ENCODE measurements at places on chromosomes 5 and 9.
A peak's percentile ranks its signal among the peaks of the same experiment; 100 is the strongest.

DNA sequence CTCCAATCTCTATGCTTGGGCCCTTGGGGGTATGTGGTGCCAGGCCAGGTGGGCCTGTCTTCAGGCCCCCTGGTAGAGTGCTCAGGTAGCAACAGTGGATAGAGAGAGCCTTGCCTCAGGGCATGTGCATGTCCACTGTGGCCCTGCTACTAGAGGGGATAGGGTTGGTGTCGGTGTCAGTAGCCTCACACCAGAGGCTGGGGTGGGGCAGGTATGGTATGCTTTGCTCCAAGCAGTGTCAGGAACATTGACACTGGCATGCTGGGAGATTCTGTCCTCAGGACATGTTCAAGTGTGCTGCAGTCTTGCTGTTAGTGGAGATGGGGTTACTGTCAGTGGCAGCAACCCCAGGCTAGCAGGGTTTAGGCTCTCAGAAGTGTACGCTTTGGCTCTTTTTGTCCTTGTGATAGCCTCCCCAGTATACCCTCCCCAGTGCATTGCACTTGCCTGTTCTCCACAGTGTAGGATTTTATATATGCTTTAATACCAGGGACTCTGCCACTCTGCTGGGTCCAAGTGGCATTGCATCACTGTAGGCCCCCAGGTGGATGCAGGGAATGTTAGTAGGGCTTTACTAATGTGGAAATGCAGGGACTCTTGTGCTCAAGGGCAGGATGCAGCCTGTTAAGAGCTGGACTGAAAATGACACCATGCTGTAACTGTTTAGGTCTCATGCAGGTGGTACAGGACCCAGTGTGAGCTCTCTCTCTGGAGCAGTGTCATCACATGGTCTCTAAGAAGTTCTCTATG is 21.6 kb downstream of the RIC1 start:
- no peak for DNase-seq

DNA sequence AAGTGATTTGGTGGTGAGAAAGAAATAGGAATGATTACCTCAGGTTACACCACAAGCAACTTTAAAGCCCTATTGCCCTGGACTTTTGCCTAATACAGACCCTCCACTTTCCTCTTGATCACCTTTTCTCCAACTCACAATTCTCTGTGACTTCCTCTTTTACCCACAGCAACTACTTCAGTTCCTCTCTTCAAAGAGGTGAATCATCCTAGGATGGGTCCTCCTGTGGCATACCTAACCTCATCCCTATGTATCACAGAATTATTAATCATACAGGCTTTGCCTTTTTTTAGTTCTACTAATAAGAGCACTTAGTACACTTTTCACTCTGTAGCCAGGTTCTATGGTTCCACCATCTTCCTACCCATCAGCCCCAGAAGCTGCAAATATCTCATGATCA is 19.6 kb upstream of the INSL6 start:
- no peak for DNase-seq

- DNase-seq = no peak
Observed at GRCh38 chr5:76582230-76583162, 40.7 kb downstream of the F2RL2 start.

DNA sequence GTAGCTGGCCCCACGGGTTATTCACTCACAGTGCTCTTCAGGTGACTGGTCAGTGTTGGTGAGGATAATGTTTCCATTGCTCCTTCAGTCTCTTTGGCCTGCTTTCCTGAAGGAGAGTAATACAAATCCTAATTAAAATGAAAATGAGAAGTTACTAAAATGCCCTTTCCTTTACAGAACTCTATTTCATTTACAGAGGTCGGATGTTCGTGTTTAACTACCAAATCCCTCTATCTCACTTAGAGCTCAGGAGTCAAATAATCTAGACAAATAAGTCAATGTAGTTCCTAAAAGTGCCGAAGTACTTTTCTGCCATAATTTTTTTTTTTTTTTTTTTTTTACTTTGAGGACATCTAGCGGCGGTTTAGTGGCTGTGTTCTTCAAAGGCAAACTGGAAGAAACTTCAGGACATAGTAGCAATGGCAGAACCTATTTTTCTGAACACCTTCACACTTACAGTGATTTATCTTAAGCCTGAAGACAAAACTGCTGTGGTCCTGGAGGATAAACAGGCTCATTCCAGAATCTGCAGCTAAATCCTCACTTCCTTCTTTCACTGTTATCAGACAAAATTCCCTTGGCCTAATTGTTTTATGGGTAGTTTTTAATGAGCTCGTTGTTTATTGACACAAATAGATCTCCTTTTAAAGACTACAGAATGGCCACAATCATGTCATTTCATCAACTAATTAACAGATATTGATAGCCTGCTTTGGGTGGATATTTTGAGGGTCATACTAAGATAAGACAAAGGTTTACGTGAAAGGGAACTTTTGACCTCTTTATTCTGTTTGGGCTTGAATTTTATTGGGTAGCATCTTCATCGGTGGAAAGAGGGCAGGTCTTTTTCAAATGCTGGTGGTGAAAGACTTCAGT is 207.6 kb upstream of the DMRTA1 start:
- no peak for DNase-seq

DNA sequence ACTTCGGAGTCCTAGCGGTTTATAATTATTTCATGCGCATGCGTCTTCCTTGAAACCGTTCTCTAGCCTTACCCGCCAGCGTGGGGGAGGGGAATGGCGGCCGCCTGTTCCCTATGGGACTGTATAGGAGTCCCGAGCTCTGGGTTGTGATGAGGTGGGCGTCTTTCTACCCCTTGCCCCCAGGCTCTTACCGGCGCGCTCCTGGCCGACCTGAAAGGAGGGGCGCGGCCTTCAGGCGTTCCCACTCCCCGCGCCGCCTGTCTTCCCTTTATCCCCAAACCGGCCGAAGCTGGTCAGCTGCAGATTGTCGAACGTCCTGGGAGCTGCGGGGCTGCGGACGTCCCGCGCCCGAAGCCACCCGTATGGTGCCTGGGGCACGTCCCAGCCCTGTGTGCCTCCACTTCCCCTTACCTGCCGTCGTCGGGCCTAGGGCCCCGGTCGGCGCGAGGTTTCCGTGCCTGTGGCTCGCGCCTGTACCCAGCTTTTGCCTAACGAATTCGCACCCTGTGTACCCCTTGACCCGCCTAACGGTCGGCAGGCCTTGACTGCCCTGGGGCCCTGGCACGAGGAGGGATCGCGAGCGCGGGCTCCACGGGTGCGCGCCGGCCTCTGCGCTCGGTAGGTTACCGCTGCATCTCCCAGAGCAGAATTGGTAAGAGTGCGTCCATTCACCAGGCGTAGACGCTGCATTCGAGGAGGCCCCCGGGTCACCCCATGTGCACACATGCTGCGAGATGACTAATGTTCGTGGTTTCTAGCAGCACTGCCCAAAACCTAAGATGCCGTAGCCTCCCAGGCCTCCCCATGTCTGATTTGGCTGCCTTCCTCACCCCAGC is 653 bp upstream of the HNRNPH1 start:
- peak; percentile 58 for DNase-seq

- no peak for DNase-seq
Observed at GRCh38 chr9:73059247-73059646, 92.4 kb upstream of the ANXA1 start.

- no peak for DNase-seq
Observed at GRCh38 chr5:158152136-158152535, 293.2 kb upstream of the CLINT1 start.

GRCh38 chr5:101608322-101608721 is 687.8 kb downstream of the SLCO4C1 start:
- DNase-seq = no peak

GRCh38 chr9:75130621-75131230 is 42.4 kb downstream of the OSTF1 start:
- DNase-seq = no peak

DNA sequence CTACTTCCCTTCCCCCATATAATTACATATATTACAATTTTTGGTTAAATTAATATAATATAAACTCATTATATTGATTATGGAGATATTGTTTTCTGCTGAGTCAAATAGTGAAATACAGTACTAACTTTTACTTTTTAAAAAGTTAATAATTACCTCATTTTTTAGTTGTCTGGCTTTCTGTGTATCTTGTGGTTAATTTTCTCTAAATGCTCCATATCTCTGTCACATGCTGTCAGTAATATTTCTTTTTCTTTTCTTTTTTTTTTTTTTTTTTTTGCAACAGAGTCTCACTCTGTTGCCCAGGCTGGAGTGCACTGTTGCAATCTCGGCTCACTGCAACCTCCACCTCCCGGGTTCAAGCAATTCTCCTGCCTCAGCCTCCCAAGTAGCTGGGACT is 23.2 kb downstream of the STX17 start:
- no peak for DNase-seq

DNA sequence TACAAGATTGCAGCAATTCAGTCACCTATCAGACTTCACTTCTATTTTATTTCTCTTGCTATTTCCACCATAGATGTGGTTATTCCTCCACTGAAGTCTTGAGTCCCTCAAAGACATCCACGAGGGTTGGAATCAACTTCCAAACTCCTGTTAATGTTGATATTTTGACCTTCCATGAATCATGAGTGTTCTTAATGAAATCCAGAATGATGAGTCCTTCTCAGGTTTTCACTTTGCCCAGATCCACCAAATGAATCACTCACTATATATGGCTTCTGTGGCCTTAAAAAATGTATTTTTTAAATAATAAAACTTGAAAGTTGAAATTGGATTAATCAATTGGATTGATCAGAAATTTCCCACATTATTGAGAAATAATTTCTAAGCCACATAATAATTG is 1821.0 kb downstream of the EFNA5 start:
- no peak for DNase-seq

DNA sequence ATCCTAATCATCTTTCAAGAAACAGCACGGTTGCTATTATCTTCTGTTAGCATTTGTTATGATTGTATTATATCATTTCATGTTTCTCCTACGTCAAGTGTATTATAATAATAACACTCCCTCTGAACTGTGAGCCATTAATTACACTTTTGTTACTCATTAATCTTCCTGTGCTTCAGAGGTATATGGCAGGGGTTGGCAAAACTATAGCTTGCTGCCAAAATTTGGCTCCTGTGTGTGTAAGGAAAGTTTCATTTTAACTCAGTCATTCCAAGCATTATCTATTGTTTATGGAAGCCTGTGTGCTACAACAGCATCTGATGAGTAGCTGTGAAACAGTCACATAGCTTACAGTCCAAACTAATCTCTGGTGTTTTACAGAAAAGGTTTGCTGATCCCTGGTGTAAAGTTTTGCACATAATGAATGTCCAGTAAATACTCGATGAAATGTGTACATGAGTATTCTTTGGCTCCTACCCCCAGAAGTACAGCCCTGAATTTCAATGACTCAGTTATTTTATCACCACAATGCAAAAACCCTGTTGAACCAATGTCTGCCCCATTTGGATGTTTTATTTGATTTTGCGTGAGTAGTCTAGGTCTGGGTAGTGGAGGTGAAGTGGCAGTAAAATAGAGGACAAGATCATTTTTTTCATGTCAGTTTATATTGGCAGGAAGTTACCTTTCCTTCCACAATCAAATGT is 648.2 kb downstream of the MAT2B start:
- DNase-seq = no peak

DNA sequence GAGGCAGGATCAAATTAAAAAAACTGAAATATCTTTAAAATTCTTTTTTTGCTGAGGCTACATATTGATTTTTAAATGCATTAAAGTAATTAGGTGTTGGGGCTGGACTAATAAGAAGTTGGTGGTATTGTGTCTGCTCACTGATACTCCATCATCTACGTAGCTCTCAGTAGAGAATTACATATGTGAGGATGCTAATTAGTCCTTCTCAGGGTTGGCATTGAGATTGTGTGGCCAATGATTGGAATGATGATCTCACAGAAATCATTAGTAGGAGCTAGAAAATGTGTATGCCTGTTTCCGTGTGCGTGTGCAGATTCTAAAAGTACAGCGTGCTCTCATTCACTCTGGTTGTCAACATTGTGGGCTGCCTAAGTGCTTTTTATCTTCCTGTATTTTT is 283.8 kb downstream of the SH3GL2 start:
- no peak for DNase-seq

- no peak for DNase-seq
Observed at GRCh38 chr9:12775679-12776512, 1.1 kb downstream of the LURAP1L start.

GRCh38 chr5:76781775-76782174 is 37.1 kb upstream of the F2RL1 start:
- no peak for DNase-seq

GRCh38 chr5:165400086-165400485 is 1894.7 kb downstream of the MAT2B start:
- no peak for DNase-seq

- no peak for DNase-seq
Observed at GRCh38 chr5:173720953-173721600, 104.6 kb upstream of the BOD1 start.

- DNase-seq = no peak
Observed at GRCh38 chr5:56145511-56145910, 87.6 kb downstream of the ANKRD55 start.

GRCh38 chr5:134451936-134452505 is 40.3 kb upstream of the CDKN2AIPNL start:
- DNase-seq = no peak

DNA sequence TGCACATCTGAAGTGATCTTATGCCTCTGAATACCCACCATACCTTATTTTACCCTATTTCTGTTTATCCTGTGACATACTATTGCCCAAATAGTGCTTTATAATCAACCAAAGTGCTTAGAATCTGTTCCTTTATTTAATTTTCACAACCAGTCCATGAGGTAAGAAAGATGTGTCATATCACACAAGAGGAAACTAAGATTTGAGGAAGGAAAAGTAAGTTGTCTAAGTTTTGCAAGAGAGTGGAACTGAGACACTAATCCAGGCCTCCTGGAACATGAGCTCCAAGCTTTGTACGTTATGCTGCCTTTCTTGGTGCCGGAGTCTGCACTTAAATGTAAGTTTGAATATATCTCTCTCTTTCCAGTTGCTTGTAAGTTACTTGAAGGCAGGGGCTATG is 17.2 kb downstream of the KDM3B start:
- DNase-seq = no peak

DNA sequence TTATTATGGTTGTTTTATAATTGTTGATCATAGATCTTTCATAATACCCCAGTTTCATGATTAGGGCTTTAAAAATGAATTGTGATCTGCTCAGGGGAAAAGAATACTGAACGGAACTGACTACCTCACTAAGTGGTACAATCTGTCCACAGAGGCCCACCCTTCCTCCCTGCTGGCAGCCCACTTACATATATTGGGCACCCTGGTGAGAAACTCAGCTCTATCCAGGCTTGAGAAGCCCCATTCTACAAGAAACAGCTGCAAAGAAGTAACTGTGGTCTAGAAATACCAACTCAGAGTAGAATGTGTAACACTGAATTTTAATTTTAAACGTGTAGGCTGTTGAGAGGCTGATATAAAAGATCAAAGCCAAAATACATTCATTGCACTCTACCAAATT is 46.9 kb downstream of the TSSK1B start:
- DNase-seq = no peak

- no peak for DNase-seq
Observed at GRCh38 chr5:158992037-158992740, 107.5 kb downstream of the EBF1 start.

Data from activated naive CD4-positive, alpha-beta T cell treated with anti-CD3 and anti-CD28 coated beads, Interleukin-2, amount 10 ng/mL, durations not matched to agents 7 days and 5 days (primary cell).